ENCODE measurements at places on chromosomes 11 and 22.

- DNase-seq = no peak
These were observed 5.1 kb downstream of the ACCS start for GRCh38 chr11:44071157-44071556.

GRCh38 chr22:27218012-27218920 is 560.9 kb downstream of the MIAT start:
- no peak for DNase-seq

DNA sequence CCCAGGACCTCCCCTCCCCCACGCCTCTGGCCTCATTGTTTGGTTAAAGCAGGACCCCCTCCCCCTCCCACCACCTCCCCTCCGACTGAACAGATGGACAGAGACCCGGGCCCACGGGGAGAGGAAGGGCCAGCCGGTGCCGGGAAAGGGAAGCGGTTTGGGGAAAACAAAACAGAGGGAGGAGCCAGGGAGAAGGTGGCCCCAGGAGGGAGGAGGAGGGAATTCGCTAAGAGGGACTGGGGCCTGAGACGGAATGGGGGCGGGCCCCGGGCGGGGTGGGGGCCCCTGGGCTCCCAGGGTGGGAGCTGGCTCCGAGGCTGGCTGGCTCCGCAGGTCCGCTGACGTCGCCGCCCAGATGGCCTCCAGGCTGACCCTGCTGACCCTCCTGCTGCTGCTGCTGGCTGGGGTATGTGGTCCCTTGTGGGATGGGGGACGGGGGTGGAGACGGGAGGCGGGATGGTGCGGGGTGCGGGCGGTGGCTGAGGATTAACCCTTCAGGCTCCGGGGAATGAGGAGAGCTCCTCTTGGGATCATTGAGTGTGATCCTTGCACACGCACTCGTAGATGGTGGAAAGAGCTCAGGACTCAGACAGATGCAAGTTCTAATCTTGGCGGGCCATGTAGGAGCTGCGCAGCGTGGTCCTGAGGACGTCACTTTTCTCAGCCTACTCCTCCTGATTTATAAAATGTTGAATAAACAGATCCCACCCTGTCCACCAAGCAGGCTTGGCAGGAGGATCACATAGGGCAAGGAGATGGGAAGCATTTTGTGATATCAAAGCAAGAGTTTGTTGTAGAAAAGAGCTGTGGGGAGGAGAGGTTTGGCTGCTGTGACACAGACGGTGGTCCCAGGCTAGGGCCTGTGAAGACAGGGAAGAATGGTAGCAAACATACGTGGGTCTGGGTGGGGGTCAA is 688 bp downstream of the SERPING1 start:
- no peak for DNase-seq

DNA sequence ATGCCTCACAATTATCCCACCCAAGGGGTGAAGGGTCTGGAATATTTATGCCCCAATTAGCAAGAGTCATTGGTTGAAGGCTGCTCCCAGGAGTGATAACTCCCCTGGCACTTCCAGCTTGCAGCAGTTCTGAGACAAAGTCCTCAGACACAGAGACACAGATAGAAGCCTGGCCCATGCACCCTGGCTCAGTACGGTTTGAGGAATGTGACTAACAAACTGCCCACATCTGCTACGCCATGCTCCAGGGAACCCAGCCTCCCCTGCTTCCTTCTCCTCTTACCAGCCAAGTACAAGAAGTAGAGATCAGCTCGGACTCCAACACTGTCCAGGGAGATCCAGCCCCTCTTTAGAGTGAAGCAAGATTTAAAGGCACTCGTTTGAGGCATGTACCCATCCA is 48.5 kb upstream of the BMAL1 start:
- DNase-seq = no peak

- DNase-seq = no peak
These were observed 991.6 kb downstream of the BRD1 start for GRCh38 chr22:48835857-48836672.

GRCh38 chr11:21896746-21897602 is 295.9 kb upstream of the ANO5 start:
- DNase-seq = peak; percentile 13

- peak; percentile 67 for DNase-seq
These were observed 195.4 kb upstream of the ARHGAP20 start for GRCh38 chr11:110907629-110908028.
